ENCODE measurements at places on chromosomes 12 and 14. TPM values are rescaled to one million over a fixed set of nuclear protein-coding genes. Genes with fewer than 3 reads are reported as not detected.

CDC42BPB gene
- 191 TPM for total RNA-seq

PPP2R5E gene
- 35.3 TPM for total RNA-seq

- DNase-seq = no peak
Measured at GRCh38 chr12:32302218-32303173, 96.9 kb upstream of the FGD4 start.

OR6C2 gene
- total RNA-seq = not detected

CCDC91 gene
- 9.9 TPM for total RNA-seq

DNA sequence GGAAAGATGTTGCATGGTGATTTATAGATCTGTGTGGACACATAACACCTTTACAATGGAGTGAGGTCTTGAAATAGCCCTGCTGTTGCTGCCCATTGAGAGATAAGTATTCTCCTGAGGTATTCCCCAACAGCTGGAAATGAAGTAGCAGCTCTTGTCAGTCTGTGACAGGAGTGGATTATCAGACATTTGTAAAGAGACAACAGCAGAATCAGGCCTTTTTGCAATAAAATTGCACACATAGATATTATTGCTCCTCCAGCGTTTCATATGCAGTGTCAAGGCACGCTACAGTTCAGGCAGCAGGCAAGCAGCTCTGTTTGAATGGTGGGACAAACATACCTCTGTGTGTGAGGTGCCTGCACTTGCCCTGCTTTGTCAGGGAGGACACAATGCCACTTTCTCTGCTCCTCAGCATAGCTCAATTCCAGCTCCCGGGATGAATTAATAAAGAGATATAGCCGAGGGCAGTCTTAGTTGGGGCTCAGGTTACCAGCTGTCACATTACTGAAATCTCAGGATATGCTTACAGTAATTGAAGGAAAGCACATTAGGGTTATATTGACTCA, 49.4 kb downstream of the BICD1 start:
- no peak for DNase-seq

- no peak for DNase-seq
Measured at GRCh38 chr14:95713596-95714371, at the start of gene TCL1A. TSS of gene TCL1A (minus strand) at chr14:95714125. CDS start at chr14:95714066, 59 bp downstream.

DNA sequence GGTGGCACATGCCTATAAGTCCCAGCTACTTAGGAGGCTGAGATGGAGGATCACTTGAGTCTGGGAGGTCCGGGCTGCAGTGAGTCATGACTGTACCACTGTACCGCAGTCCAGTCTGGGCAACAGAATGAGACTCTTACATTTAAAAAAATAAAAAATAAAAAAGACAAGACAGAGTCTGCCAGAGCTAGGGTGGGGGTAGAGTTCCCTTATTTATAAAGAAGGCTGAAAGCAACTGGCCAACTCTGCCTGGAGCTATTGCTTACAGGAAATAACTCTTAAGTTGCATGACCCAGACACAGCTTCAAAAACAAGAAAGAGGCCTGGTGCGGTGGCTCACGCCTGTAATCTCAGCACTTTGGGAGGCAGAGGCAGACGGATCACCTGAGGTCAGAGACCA, 31.5 kb downstream of the NUMB start:
- no peak for DNase-seq

GRCh38 chr14:57814726-57815125, 51.2 kb downstream of the SLC35F4 start:
- no peak for DNase-seq

GRCh38 chr14:54556535-54556934, 10.4 kb upstream of the SAMD4A start:
- DNase-seq = no peak

OTOGL gene
- total RNA-seq = 0.10 TPM

ANKS1B gene
- total RNA-seq = not detected

MANSC1 gene
- 56.6 TPM for total RNA-seq
